ENCODE measurements at places on chromosomes 6 and 20.

DNA sequence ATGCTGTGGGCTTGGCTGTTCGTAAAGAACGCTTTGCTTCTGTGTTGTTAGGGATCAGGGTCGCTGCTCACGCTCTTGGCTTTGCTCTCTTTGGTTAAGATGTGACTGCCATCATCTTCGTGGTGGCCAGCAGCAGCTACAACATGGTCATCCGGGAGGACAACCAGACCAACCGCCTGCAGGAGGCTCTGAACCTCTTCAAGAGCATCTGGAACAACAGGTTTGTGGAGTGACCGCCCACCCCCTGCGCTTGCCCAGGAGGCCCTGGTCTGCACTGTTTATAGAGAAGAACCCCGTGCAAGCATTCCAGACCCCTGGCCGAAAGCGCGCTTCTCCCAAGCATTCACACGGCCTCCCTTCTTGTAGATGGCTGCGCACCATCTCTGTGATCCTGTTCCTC, 57.1 kb downstream of the GNAS start:
- no peak for DNase-seq

DNA sequence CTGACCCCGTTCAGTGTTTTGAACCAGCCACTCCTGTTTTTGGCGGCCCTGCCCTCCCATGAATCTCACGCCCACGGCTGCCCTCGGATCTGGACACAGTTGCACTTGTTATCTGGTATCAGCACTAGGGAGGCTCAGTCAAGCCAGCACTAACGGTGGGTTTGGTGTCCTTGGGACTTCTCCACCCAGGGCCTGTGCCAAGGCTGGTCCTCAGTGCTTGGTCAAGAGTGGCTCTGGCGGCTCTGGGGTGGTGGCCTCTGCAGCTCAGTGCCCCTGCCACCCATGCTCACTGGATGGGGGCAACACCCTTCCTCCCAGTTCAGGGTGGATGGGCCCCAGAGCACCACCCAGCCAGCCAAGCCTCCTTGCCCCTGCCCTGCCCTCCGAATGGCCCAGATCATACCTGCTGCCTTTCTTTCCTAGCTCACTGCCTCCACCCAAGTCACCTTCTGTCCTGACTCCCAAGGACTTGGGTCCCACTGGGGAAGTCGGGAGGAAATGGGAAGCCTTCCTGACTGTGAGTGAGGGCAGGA, 54.7 kb downstream of the SSR1 start:
- DNase-seq: no peak

GRCh38 chr20:39986173-39986904, 702.7 kb downstream of the MAFB start:
- DNase-seq: no peak

GRCh38 chr6:168035098-168035660, 37.7 kb downstream of the KIF25 start:
- DNase-seq: peak; percentile 83

DNA sequence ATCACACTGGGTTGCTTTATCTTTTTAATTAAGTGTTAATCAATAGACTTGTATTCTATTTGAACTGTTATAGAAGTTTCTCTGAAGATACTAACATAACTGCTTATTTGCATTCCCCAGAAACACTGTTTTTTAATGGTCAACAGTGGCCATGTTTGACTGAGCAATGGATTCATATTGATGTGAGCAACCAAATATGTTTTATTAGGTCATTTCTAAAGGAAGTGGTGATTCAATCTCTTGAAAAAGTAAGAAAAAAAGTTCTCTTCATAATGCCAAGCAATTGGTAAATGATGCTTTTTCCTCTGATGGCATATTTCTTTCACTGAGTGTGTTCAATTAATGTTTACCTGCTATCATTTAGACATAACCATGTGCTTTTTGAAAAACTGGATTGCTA, 593.0 kb upstream of the CITED2 start:
- no peak for DNase-seq
